NCI-H82 (cell line): ENCODE measurements at places on chromosomes 2 and 18.
A peak's percentile ranks its signal among the peaks of the same experiment; 100 is the strongest.

DNA sequence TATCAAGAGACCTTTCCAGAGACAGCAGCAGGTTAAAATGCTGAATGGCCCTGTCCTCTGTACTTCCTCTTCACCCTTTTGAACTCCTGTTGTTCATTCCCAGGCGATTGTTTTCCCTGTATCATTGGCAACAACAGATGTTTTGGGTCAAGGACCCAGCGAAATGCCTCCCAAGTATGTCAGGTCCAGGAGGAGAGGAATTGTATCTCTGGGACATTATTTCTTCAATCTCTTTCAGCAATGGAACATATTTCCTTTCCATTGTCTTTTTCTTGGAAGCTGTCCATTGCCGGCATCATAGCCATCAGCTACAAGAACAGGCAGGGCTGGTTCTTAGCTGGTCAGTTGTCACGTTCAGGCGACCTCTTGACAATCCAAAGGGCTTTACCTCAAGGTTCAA, 76.2 kb downstream of the NRP2 start:
- DNase-seq: no peak

DNA sequence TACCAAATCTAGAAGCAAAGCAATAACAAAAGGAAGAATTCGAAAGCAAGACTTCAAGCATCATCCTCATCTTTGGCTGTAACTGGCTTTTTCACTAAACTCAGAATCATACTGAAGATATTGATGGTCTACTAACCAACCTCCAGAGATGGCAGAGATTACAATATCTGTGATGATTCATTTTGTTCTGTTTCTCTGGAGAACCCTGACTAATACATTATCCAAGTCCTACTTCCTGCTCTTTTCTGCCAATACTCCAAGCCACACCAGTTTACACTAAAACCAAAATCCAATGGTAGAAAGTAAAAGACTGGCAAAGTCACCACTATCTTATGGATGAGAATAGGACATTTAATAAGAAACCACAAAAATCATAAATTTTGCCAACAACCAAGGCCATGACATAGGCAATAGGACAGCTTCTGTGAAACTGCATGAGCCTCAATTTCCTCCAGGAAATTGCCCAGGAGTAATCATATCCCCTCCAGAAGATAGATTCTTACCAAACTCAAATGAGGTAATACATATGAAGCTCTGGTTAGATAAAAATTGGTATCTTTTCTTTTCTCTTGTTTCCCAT, 159.8 kb downstream of the METTL4 start:
- no peak for DNase-seq

- DNase-seq: no peak
These were observed 108.7 kb downstream of the FEZ2 start for GRCh38 chr2:36489281-36489680.

DNA sequence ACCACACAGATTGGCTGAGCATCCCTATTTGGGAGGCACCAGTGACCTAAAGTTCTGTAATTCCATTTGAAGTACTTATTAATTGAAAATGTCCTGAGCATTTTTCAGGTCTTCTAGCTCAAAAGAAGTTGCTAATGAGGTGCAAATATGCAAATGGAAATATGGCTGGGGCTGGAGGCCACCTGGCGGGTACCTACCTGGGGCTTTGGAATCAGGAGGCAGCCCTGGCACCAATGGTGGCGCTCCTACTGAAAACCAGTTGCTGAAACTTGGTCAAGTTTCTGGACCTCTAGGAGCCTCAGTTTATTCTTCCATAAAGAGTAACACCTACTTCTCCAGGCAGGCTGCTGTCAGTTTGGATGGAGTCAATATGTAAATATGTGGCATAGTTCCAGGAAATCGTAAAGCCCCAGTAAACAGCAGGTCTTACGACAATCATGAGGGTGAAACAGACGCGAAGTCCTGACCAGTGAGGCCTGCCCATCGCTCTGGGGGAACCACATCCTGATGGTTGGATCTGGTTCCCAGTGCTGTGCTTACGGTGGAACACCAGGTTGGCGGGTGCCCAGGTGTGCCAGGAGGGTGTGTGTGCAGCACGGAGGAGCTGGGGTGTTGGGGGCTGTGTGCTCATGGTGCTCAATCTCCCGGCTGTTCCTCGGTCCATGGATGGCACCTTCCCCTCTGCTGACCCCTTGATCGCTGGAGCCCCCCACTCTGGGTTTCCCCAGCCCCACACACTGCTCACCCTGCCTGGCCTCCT, 186.1 kb downstream of the TWIST2 start:
- no peak for DNase-seq

- no peak for DNase-seq
These were observed 98.6 kb upstream of the ZNF397 start for GRCh38 chr18:35142275-35142615.

DNA sequence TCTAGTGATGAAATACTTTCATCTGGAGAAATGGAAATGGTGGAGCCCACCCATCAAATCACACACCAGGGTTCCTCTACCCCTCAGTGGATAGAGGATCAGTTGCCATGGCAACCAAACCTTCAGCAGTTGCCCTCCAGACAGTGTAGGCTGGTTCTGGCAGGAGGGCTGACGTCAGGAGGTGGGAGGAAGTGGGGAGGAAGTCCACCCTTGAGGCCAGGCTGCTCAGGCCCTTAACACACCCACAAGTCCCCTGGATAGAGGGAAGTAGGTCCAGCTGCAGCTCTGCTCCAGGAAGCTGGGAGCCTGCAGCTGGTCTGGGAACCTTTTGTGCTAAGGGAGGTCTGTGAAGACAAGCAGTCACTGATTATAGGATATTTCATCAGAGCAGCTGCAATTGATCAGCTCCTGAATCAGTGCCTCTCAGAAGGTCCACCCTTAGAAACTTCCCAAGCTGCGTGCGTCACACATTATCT, 186.6 kb downstream of the MTX2 start:
- DNase-seq: peak; percentile 75

GRCh38 chr2:68925295-68925896, 27.3 kb downstream of the GKN2 start:
- peak; percentile 82 for DNase-seq

DNA sequence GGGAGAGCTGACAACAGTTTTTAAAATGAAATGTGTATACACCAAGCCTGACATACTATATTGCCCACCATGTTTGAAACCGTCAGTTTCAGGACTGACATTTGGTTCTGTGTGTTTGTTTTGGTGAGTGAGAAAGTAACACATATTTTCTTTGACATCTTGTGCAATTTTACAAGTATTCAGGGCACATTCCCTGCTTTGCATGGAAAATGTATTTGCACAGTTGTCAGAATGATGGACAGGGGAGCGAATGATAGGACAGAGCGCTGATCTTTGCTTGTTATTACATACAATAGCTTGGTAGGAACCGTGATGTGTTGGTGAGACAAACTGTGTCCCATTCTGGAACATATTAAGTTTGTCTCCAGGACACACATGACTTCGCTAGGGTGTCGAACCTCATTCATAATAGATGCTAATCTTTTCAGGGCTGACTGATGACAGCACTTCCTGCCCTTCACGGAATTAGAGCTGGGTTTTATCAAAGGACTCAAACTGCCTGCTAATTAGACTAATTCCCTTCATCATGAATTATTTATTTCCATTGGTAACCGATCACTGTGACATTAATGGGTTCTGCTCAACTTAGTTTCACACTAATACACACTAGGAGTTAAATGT, 158.5 kb downstream of the CDCA7 start:
- peak; percentile 16 for DNase-seq

DNA sequence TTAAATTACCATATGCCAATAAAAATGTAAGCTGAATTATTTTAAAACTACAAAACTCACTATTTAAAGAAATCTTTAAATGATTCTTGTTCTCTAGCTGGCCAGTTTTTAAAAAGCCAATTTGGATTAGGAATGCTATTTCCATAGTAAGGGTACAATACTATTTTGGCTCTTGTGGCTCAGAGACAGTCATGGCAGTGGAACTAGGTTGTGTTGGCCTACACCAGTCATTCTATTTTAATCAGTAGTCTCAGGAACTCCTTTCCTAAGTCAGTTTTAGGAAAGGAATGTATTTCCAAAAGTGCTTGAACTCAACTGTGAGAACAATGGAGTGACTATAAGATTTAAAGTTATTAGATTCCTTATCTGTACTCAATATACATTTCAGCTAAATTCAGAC, 5.9 kb downstream of the BOLL start:
- DNase-seq: no peak

DNA sequence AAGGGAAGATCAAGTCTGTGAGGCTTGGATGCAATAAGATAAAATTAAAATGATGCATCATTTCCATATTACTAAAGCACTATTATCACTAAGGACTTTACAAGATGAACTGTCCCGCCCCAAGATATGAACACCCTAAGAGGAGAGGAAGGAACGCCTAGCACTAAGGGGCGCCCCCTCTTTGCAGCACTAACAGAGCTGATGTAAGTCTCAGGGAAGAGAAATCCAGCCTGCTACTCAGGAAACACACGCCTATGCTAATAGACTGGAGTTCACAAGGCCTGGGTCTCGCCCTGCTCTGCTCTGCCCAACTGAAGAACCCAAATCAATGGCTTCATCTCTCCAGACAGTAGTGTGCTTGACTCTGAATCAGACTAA, 6.1 kb downstream of the INO80C start:
- DNase-seq: no peak

DNA sequence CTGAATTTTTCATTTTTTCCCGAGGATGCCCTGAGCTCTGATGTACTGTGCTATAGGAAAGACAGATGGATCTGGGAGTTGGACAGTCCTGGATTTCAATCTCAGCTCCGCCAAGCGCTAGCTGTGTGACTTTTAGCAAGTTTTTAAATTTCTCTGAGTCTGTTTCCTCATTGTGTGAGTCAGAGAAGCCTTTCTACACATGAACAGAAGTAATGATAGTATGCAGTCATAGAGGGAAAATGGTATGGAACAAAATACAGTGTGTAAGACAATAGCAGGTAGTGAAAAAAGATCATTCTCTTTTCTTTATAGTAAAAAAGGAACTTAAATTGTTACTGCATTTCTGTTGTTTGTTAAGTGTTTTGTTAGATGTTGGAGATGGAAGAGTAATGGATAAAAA, 52.4 kb upstream of the PPM1B start:
- DNase-seq: no peak

- DNase-seq: no peak
These were observed 45.5 kb downstream of the KCTD1 start for GRCh38 chr18:26502823-26503222.

DNA sequence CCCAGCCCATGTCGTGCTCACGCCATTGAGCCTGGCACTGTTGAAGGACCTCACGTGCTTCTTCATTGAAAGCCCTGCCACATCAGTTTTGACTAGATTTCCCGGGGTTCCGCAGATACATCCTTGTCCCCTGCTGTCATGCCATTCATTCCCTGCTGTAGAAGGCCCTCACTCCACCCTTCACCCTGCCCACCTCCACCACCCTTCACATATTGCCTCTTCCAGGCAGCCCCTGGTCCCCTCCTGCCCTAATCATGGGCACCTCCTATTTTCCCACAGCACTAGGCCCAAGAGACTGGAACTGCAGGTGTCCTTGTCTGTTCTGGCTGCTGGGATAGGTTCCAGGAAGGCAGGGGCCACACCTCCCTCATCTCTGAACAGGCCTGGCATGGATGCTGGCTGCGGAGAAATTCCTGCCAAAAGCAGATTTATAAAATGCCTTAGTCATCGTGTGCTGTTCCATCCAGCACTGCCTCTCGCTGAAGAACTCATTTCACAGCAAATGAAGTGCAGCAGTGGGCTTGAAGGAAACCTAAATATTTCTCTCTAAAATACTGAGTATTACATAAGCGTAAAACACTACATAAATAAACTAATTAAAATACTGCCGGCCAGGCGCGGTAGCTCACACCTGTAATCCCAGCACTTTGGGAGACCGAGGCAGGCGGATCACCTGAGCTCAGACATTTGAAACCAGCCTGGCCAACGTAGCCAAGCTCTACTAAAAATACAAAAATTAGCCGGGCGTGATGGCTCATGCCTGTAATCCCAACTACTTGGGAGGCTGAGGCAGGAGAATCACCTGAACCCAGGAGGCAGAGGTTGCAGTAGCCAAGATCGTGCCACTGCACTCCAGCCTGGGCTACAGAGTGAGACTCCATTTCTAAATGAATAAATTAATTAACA, 38.4 kb downstream of the EIF4E2 start:
- DNase-seq: no peak

- DNase-seq: no peak
These were observed 460.6 kb downstream of the CNTNAP5 start for GRCh38 chr2:124485659-124486058.

DNA sequence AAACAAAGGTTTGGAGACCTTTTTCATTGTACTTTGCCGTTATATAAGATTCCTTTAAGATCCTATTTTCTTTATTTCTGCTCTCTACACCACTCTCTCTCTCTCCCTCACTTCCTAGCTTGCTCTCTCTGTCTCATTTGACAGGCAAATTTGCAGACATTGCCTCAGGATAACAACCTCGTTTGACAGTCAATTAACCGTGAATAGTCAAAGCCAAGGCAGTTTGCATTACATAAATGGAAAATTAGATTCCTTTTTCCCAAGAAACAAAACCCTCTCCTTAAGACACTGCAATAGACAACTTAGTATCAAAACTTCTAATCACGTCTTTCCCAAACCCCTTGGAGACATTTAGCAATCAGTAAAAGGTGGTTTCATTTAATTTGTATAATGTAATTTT, 7.4 kb downstream of the SKOR2 start:
- no peak for DNase-seq

- no peak for DNase-seq
These were observed 379.0 kb upstream of the FANCL start for GRCh38 chr2:58620093-58620492.

DNA sequence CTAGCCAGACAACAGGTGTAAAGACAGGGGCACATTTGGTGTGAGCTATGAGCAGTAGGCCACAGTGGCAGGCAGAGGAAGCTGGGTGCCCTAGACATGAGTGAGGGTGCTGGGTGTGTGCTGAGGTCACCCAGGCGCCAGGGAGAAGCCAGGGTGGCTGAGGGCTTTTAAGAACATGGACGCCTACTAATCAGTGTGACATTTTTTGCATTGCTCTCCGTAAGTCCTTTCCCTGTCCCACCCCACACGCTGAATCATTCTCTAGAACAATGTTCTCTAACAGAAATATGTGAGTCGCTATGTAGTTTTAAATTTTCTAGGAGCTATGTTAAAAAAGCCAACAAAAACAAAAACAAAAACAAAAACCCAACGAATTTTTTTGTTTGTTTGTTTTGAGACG, 204.5 kb upstream of the REV1 start:
- DNase-seq: no peak

GRCh38 chr2:8524388-8524787, 157.5 kb upstream of the ID2 start:
- no peak for DNase-seq

- no peak for DNase-seq
These were observed 170.1 kb downstream of the RBM43 start for GRCh38 chr2:151091583-151091982.
